ENCODE measurements at places on chromosomes 5 and 9. TPM values are rescaled to one million over a fixed set of nuclear protein-coding genes. Genes with fewer than 3 reads are reported as not detected.

The POU5F2 gene
- 1.5 TPM for total RNA-seq

DNA sequence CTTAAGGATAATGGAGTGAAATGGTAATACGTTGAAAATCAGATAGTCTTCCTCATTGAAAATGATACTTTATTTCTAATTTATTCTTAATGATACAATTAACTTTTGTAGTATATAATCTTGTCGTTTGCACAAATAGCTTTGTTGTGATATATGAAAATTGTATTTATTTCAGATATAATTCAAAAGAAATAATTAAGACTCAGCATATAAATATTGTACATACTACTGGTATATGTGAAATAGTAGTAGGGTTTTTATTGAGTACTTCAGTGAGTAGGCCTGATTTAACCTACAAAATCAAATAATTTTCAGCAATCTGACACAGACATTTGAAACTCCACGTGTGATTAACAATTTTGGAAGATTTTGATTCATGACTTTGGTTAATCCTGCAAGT lies 4.8 kb downstream of the C5orf22 start:
- no peak for DNase-seq

The MRPL36 gene
- 21.4 TPM for total RNA-seq

- no peak for DNase-seq
Measured at GRCh38 chr5:157434096-157434495, 25.9 kb upstream of the NIPAL4 start.

GRCh38 chr9:28197653-28198052 lies 624.4 kb upstream of the C9orf72 start:
- no peak for DNase-seq

- DNase-seq = no peak
Measured at GRCh38 chr5:174832811-174833210, 108.4 kb downstream of the MSX2 start.

DNA sequence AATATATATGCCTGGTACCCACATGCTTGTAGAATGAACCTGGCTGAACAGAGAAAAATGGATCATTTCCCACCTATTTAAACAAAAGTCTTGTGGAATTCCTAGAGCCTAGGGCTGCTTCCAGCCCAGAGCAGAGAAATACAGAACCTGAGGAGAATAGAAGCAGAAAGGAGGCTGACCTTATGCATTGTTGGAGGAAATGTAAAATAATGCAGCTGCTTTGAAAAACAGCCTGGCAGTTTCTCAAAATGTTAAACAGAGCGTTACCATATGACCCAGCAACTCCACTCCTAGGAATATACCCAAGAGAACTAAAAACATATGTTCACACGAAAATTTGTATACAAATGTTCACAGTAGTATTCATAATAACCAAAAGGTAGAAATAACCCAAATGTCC lies 15.1 kb downstream of the MAPKAP1 start:
- DNase-seq = no peak

- no peak for DNase-seq
Measured at GRCh38 chr9:72363236-72363635, 1.8 kb downstream of the ZFAND5 start.

GRCh38 chr9:131960311-131960710 lies 119.4 kb downstream of the MED27 start:
- DNase-seq = no peak

DNA sequence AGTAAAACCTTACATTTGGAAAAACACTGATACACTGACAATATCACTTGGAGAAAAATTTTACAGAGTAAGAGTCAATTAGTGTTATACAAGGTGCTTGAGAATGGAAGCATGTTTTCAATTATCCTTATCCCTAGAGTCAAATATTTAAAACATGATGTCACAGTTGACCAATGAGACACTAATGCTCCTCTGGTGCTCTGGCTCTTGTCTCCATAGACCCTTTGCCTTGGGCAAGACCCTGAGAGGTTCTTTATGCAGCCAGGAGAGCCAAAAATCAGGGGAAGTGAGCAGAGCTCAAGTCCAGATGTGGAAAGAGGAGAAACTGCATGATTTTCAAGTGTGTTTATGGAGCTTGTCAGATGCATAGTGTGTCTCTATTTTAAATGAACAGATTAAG lies 153.9 kb downstream of the MARCHF11 start:
- no peak for DNase-seq

All from ascending aorta (tissue), 2 donors.